Stimulated activated CD4-positive, alpha-beta T cell treated with anti-CD3 and anti-CD28 coated beads, TNF-alpha, amount 100 ng/mL, for 4 hours (primary cell): ENCODE measurements at places on chromosomes 16 and 17.

DNA sequence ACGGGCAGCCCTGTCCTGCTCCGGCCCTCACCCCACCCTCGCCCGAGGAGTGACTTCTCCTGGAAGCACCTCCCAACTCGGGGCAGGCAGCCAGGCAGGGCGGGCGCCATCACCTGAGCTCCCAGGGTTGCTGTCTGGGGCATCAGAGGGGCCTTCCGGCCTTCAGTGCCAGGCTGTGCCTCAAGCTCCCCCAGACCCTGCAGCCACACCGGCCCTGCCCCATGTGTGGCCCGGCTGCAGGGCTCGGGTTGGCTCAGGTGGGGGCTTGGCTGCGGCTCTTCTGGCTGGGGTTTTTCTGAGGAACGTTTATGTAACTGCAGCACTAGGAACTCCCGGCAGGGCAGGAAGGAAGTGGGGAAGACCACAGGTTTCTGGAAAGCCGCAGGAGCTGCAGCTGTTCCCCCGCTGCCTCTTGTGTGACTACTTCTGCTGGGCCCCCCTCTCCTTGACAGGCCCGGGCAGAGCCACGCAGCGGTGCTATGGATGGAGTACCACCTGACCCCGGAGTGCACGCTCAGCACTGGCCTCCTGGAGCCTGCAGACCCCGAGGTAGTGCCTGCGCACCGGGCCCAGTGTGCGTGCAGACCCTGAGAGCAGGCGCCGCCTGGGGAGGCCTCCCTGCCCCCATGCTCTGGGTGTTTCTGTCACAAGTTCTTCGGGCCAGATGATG is 45.6 kb downstream of the PRMT7 start:
- no peak for DNase-seq

GRCh38 chr16:28859326-28859725 is 4.3 kb upstream of the SH2B1 start:
- DNase-seq, result no peak

- no peak for DNase-seq
Measured at GRCh38 chr16:72240466-72240865, 68.5 kb upstream of the PMFBP1 start.

DNA sequence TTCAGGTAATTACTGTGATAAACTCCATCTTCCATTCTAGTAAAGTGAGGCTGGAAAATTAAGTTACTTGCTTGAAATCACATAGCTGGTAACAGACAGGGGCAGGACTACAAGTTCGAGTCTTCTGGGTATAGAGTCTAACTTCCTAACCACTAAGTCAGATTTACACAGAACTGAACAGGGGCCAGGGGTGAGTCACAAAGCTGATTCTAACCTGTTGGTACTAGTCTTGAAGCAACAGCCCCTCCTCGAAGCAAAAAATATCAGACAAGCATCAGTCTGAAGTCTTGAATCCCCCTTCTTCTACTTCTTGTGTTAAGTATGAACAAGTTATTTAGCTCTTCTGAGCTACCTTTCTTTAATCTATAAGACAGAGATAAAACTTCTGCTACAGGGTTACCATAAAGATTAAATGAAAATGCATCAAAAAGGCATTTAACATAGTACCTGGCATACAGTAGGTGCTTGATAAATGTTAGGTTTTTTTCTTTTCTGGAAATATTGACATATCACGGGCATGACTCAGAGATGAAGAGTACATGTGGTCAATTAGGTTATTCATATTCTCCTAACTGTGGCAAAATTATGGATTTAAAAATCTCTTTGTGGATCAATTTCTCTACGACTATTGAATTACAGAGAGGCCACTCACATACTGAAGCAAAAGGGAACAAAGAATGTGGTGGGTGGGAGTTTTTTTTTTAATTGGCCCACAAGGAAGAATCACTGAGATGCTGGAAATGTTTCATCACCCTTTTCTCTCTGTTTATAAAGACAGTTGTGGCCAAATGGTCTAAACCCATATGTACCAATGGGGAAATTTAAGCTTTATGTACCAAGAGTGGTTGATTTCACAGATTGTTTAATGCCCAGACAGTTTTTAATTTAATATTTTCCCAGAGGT is 266.9 kb upstream of the DYNLRB2 start:
- no peak for DNase-seq

GRCh38 chr17:16442594-16443510 is 27.5 kb downstream of the TRPV2 start:
- DNase-seq, result no peak

GRCh38 chr17:27793168-27793905 is 7.0 kb downstream of the NOS2 start:
- DNase-seq, result no peak

- no peak for DNase-seq
Measured at GRCh38 chr17:60327134-60327900, 64.6 kb downstream of the USP32 start.

GRCh38 chr17:42053731-42054500 is 3.5 kb upstream of the C17orf113 start:
- DNase-seq, result no peak

DNA sequence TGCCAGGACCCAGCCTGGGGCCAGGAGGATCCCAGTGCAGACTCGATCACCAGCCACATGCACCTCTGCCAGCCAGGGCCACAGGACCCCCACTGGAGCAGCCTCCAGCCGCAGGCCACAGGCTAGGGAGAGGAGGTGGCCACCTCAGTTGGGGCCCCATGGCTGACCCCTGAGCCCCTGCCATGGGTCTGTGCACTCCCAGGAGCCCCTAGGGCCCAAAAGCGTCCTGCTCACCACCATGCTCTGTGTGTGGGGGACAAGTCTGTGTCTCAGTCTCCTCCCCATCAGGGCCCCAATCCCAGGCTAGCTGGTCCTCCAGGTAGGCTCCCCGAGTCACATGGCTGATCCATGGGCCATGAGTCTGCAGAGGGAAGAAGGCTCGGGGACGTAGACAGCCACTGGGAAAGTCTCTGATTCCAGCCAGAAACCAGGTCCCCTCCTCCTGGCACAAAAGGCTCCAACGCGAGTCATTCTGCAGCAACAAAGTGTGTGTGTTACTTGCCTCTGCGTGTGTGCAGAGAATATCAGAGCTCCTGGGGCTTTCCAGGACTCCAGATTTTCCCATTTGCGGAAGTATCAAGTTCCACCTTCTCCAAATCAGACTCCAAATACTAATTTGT is 6.1 kb upstream of the PRSS8 start:
- no peak for DNase-seq

DNA sequence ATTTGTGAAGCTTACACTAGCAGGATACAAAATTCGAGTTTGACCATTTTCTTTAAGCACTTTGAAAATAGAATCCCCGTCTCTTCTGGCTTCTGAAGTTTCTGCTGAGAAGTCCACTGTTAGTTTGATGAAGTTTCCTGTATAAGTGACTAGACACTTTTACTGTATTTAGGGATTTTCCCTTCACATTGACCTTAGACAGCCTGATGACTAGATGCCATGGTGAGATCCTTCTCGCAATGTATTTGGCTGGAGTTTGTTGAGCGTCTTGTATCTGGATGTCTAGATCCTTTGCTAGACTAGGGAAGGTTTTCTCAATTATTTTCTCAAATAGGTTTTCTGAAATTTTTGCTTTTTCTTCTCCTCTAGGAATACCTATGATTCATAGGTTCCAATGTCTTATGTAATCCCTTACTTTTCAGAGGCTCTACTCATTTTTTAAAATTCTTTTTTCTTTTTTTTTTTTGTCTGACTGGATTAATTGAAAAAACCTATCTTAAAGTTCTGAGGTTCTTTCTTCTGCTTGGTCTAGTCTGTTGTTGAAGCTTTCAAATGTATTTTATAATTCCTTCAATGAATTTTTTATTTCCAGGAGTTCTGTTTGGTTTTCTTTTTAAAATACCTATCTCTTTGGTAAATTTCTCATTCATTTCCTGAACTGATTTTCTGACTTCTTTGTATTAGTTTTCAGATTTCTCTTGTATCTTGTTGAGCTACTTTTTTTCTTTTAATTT is 63.7 kb upstream of the ABCC11 start:
- no peak for DNase-seq

- DNase-seq, result peak; percentile 80
Measured at GRCh38 chr17:42964161-42964932, at the start of gene AARSD1. Gene AARSD1 (minus strand): TSS chr17:42964454. CDS start chr17:42964440, 14 bp downstream.

GRCh38 chr17:80636361-80637018 is 91.9 kb downstream of the RPTOR start:
- no peak for DNase-seq

DNA sequence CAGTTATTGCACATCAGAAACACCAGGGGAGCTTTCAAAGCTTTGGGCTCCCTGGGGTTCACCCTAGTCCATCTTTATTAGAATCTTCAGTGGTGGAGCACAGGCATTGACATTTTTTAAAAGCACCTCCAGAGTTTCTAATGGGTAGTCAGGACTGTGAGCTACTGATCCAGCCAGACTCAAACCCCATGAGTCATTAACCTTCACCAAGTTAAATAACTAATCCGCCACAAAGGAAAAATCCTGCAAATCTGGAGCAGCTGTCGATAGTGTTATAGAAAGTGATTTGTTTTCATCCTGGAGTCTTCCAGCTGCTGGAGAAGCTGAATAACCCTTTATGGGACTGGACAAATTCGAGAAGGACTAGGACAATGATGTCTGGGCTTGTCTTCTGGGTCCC is 93.2 kb upstream of the PIRT start:
- no peak for DNase-seq

DNA sequence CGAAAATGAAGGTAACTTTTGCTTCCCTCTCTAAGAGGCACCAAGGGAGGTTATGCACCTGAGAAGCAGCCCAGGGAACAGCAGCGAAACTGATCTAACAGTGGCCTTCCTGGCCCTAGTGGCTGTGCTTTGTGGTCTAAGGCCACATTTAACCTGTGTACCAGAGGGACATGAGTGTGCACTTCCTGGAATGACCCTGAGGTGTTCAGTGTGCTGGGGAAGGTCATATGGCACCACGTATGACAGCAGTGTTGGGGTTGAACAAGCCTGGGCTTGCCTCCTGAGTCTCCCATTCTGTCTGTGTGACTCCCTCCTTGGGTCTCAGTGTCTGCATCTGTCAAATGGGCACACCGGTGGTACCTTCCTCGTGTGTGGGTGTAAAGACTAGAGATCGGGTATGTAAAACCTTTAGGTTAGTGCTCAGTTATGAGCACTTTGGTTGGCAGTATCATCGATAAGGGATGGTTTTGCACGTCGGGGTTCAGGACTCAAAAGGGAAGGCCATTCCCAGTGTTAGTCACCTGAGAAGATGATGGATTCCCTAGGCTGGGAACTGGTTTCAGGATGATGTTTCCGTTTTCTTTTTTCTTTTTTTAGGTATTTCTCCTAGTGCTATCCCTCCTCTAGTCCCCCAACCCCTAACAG is 31.9 kb downstream of the PLCG2 start:
- no peak for DNase-seq

- DNase-seq, result no peak
Measured at GRCh38 chr17:50590946-50591737, 30.6 kb downstream of the CACNA1G start.

DNA sequence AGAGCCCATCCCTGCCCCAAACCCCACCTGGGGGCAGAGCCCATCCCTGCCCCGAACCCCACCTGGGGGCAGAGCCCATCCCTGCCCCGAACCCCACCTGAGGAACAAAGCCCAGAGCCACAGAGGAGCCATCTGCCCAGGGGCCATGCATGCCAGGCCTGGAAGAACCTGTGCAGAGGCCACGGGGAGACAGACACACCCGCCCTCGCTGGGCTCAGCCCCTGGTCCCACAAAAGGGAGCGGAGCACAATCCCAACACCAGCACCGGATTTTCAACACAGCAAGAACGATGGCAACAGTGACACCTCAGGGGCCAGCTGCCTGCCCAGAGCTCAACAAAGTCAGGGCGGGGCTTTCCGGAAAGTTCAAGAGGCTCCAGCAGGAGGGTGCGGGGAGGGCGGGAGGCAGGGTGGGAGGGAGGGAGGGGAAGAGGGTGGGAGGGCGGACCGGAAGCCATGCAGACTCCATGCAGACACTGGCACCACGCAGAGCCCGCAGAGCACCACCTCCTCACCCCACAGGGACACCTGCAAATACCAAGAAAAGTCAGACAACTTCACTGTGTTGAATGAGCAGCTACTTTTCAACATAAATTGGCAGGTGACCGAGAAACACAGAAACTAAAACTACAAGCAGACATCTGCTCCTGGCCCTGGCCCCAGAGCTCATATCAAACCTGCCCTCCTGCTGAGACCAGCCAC is 27.9 kb upstream of the C16orf95 start:
- peak; percentile 50 for DNase-seq

- DNase-seq, result no peak
Measured at GRCh38 chr16:57749101-57749692, 13.6 kb downstream of the KATNB1 start.

GRCh38 chr17:38444151-38444550 is 15.9 kb downstream of the ARHGAP23 start:
- peak; percentile 33 for DNase-seq

DNA sequence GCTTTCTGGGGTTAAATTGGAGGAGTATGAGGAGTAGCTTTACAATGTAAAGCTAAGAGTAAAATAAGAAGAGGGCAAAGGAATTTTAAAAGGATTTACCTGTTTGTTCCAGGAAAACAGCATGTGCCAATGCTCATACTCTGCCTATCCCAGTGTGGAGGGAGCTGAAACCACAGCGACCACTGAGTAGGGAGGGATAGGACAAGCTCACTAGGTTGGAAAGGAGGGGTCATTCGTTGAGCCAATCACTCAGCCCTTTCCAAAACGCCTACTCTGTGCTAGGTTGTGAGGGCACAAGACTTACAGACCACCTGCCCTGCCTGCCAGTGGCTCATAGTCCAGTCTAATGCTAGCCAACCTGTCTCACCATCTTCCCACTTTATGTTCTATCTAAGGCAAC is 1.1 kb upstream of the DNAJC7 start:
- DNase-seq, result no peak

GRCh38 chr16:74465281-74465680 is 44.0 kb upstream of the CLEC18B start:
- DNase-seq, result no peak

- no peak for DNase-seq
Measured at GRCh38 chr17:21474815-21475214, 98.7 kb downstream of the KCNJ12 start.

- peak; percentile 70 for DNase-seq
Measured at GRCh38 chr17:67386965-67387551, 10.0 kb downstream of the PITPNC1 start.

- no peak for DNase-seq
Measured at GRCh38 chr16:15765880-15766279, 90.9 kb downstream of the MYH11 start.

DNA sequence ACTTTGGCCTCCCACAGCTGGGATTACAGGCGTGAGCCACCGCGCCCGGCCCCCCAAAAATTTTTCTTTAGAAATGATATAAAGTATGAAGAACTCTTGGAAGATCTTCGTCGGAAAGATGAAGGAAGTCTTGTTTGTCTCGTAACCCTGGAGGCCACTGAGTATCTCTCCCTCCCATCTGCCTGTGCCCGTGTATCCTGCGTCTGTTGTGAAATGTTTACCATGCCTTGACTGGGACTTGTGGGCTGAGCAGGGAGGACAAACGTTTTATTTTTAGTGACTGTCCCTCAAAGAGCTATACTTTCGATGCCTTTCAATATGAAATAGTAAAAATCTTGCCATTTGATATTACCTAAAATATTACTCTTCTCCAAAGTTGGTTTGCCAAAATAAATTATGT is 121.2 kb downstream of the RPTOR start:
- no peak for DNase-seq
